ENCODE measurements at places on chromosomes 2 and 18.

DNA sequence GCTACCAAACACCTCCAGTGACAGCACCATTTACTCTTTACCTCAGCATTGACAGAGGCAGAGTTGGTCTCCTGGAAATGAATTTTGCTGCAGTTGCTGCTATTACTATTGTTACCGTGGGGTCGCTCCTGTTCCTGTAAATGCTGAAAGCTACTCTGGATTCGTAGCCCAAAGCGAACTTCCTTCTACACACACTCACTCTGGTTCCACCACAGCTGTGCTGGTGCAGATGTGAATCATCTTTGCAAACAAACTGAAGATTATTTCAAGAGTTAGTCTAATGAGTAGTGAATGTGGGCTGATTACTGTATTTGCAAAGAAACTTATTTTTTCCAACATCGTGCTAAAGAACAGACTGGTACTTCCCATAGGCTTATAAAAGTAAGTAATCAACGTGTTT, 304.0 kb downstream of the LPIN1 start:
- DNase-seq: no peak

- DNase-seq: no peak
Observed at GRCh38 chr2:231378026-231378722, 17.3 kb upstream of the B3GNT7 start.

- no peak for DNase-seq
Observed at GRCh38 chr2:132978840-132979239, 308.8 kb upstream of the LYPD1 start.

DNA sequence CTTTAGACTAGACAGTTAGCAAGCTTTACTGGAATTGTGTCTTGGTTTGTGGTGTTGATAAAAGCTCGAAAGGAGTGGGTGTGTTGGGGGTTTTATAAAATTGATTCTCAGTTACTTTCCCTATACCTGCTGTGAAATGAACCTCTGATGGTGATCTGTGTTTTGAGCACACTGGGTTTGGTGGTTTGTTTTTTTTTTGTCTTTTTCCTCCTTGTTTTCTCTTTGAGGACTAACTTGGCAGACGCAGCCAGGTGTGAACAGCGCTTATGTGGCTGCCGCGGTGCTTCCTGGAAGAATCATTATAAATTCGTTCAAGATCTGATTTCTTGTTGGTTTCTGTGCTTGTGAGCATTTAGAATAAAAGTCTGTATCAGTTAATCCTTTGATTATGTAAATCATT, 28.5 kb downstream of the GRHL1 start:
- no peak for DNase-seq

GRCh38 chr2:235582081-235582686, 88.3 kb downstream of the AGAP1 start:
- no peak for DNase-seq

DNA sequence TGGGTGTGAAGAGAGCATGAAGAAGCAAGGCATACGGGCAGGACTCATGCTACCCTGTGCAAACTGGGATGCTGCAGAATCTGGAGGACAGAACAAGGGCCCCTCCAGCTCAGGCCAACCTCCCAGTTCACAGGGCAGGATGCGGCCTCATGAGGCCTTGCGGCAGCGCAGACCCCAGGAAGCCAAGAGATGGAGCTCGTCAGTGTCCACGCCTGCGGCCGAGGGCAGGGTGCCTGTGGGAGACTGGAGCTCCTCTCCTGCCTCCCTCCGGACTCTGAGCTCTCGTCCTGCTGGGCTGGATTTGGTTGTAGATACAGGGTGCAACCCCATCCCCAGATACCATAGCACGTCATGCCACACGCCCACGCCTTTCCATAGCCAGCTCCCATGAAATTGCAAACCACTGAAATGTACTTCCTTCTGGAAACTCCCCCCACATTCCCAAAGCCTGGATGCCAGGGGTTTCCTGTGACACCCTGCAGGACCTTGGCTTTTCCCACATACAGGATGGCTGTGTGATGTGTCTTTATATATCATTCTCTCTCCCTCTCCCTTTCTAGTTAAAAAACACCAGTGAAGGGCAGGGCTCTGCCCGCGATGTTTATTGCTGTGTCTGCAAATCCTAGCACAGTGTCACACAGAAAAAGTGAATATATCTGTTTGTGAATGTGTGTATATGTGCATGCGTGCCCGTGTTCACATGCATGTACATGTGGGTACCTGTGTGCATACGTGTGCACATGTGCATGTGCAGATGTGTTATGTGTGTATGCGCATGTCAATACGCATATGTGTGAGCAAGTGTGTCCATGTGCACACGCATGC, 12.3 kb upstream of the SNTG2 start:
- no peak for DNase-seq

DNA sequence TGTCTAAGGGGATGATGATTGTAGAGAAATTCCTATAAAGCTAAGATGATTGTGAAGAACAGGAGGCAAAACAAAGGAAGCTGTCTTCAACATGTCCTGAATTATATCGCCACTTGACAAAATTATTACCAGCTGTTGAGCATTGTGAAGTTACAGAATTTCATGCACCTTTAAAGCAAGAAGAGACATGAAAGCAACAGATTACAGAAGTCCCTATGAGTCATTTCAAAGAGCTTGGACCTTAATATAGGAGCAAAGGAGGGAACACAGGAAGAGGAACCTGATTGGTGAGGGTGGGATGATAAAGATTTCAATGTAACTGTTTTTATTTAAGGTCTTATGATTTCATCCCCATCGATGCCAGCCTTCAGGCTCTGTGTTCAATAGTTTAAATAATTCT, 526.9 kb upstream of the HNMT start:
- DNase-seq: no peak

DNA sequence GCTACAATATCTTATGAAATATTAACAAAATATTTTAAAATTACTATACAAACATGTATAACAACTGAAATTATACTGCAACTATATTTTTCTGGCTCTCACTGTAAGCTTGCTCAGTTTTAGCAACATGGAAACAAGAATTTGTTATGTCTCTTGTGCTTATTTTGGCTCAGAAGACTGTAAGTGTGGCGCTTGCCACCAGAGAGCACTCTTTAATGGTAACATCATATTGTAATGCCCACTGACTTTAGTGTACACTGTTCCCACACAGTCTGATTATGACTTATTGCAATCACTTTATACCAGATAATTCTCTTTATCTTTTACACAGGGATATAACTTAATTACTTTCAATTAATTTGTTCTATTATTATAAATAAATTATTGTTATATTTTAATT, 1500.6 kb upstream of the TMEFF2 start:
- no peak for DNase-seq
